GF-D8 (cell line): ENCODE measurements at places on chromosomes 5 and 9.

GRCh38 chr5:114634967-114635901 is 273.4 kb downstream of the KCNN2 start:
- DNase-seq: no peak

- DNase-seq: no peak
These were observed 137.3 kb downstream of the PHF2 start for GRCh38 chr9:93713716-93714115.

GRCh38 chr9:100589582-100589981 is 11.7 kb downstream of the CAVIN4 start:
- DNase-seq: no peak

- no peak for DNase-seq
These were observed 565.0 kb downstream of the CETN3 start for GRCh38 chr5:89844548-89844947.
